Suprapubic skin (tissue), 4 donors: ENCODE measurements at places on chromosomes 5 and 9.

DNA sequence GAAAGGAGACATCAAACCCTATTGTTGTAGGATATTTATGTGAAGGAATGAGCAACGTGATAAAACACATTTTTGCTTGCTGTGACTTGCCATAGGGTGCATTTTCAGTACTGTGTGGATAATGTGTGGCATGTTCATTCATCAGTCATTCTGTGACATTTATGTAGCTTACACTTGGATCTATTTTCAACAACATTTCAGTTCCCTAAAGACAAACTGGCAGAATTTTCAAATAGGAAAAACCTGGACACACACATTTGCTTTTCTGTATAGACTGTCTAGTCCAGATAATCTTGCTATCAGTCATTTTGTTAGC lies 127.7 kb downstream of the TMC1 start:
- no peak for DNase-seq
- H3K27ac ChIP-seq: no peak overlapping the region
- H3K36me3 ChIP-seq: no peaks in the 10 kb centered on the region
- H3K4me1 ChIP-seq: no peaks in the 10 kb centered on the region
- no peak overlapping the region for H3K4me3 ChIP-seq

DNA sequence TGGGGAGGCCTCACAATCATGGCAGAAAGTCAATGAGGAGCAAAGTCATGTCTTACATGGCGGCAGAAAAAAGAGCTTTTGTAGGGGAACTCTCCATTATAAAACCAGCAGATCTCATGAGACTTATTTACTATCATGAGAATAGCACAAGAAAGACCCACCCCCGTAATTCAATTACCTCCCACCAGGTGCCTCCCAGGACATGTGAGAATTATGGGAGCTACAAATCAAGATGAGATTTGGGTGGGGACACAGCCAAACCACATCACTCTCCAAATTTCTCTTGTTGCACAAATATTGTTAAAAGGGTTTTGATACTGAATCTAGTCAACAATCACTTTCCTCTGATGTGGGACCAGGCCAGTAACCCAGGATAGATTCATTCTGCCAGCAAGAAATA lies 1176.1 kb downstream of the CDH9 start:
- no peak for DNase-seq
- H3K27ac ChIP-seq: no peak overlapping the region
- H3K4me3 ChIP-seq: no peak overlapping the region
- H3K4me1 ChIP-seq: no peaks in the 10 kb centered on the region

DNA sequence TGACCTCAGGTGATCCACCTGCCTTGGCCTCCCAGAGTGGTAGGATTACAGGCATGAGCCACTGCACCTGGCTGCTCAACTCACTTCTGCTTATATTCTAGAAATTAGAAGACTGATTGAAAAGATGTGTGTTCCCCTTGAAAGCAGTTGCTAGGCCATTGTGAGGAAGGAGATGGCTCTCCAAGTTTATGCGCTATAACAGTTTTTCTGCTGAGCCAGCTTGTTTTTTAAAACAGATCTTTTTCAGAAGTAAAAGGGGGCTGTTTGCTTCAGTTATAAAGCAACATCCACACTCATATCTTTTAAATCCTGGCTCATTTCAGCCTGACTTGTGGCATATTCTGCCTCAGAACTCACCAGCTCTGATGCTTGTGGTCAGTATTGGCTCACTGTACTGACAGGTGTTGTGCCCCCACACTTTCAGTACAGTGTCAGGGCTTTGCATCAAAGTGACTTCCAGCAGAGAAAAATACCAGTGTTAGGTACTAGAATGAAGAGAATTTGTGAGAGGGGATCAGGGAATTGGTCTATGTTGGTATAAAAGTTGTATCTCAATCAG lies 49.4 kb downstream of the NUP214 start:
- H3K4me3 ChIP-seq: no peak overlapping the region
- H3K4me1 ChIP-seq: no peaks in the 10 kb centered on the region
- no peak for DNase-seq

DNA sequence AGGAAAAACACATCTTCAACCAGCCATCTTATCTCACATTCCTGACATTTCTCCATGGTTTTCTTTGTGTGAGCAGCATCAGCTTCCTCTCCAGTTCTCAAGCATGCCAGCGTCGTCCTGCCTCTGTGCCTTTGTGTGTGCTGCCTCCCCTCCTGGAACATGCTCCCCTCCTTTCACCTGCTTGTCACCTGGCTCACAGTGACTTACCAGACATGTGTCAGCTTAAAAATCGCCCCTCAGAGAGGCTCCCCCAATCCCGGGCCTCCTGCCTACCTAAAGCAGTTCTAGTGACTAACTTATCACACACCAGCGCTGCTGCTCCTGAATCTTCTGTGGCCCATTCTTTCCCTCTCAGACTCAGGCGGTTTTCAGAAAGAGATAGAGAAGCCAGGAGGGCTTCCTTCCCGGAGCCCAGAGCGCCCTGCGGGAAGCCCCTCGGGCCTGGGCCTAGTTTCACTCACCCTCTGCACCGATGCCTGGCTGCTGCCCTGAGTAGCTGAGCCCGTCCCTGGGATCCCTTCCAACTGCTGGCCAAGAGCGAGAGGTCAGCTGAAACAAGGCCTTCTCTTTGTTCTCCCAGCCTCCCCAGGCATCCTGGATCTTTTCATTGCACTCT lies 51.1 kb upstream of the MVB12B start:
- H3K4me3 ChIP-seq: no peak overlapping the region
- H3K4me1 ChIP-seq: no peaks in the 10 kb centered on the region
- no peaks in the 10 kb centered on the region for H3K36me3 ChIP-seq
- no peak for DNase-seq
- H3K27me3 ChIP-seq: peaks cover 13% of the 10 kb centered on the region

DNA sequence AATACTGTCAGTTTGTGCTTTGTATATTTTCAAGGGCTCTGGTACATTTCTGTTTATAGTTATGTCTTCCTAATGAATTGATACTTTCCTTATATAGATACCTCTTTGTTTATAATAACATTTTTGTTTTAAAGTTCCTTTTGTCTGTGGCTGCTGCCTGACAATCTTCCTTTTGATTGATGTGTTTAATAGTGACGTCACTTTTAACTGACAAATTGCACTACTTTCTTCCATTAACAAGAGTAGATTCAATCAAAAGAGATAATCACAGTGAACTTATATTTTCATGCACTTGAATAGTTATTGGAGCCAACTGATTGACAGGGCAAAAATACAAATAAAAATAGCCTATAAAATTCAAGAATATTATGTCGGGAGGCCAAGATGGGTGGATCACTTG lies 371.7 kb downstream of the ANXA1 start:
- H3K4me3 ChIP-seq: no peak overlapping the region
- no peaks in the 10 kb centered on the region for H3K4me1 ChIP-seq
- no peaks in the 10 kb centered on the region for H3K36me3 ChIP-seq
- no peak overlapping the region for H3K27ac ChIP-seq
